ENCODE measurements at places on chromosomes 16 and 17.

DNA sequence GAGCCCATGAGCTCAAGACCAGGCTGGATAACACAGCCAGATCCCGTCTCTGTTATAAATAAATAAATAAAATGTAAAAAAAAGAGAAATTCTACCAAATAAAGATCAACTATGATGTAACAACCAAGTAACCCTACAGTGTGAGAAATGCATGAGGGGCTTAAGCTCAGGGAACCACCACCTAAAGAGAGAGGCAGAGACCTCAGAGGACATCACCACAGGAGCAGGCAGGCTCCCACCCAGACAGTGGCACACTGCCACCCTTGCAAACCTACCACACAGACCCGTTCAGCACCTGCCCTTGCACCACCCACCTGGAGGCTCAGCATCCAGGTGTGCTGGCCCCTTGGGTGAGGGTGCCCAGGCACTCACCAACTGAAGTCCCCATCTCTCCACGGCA is 45.6 kb downstream of the ANKRD11 start:
- DNase-seq = no peak

- DNase-seq = no peak
Measured at GRCh38 chr16:50526249-50526648, 21.9 kb upstream of the NKD1 start.

GRCh38 chr17:35496451-35497290 is 40.8 kb downstream of the SLFN12L start:
- no peak for DNase-seq

DNA sequence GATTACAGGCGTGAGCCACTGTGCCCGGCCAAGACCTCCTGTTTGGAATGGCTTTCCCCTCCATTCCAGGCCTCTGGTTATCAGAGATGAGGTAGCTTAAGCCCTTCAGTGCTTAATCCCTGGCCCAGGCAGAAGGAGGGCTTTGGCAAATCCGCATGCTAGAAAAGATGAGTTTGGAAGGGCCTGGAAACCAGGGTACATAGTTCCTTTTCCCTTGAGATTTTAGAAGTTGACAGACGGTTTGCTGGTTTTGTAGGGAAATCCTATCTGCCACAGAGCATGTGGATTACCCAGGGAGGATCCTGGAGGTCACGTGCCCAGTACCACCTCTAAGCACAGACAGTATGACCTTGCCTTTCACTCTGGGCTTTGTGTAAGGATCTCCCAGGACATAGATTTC is 114.7 kb upstream of the CACNG3 start:
- no peak for DNase-seq

- no peak for DNase-seq
Measured at GRCh38 chr17:1783834-1784611, 22.2 kb downstream of the SERPINF1 start.

GRCh38 chr17:12421646-12422306 is 243.9 kb upstream of the MYOCD start:
- no peak for DNase-seq

DNA sequence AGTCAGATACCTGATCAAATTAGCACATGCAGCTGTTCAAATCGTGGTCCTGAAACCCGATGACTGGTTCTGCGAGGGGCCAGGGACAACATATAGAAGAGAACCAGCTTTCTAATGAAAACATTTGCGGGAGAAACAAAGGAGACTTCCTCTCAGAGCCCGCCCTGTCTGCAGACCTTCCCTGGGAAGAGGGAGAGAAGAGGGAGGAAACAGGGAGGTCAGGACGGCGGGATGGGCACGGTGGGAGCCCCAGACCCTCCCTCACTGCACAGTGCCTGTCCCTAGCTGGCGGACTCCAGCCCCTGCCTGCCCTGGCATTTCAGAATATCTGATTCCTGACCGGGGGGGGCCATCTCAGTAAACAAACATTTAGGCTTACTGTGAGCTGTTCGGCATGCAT is 317.3 kb downstream of the FOXL1 start:
- no peak for DNase-seq

DNA sequence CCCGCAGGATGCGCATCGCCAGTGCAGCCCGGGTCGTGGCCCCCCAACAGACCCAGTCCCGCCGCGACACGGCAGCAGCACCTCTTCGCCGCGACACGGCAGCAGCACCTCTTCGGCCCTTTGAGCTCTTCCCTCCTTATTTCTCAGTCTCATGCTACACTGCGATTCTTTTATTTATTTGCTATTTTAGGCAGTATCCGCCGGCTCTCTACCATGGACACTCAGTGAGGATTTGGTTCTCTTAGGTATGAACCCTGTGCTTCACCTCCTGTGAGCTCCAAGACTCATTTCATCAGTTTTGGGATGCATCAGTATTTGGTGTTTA is 8.3 kb upstream of the MAP2K3 start:
- no peak for DNase-seq

DNA sequence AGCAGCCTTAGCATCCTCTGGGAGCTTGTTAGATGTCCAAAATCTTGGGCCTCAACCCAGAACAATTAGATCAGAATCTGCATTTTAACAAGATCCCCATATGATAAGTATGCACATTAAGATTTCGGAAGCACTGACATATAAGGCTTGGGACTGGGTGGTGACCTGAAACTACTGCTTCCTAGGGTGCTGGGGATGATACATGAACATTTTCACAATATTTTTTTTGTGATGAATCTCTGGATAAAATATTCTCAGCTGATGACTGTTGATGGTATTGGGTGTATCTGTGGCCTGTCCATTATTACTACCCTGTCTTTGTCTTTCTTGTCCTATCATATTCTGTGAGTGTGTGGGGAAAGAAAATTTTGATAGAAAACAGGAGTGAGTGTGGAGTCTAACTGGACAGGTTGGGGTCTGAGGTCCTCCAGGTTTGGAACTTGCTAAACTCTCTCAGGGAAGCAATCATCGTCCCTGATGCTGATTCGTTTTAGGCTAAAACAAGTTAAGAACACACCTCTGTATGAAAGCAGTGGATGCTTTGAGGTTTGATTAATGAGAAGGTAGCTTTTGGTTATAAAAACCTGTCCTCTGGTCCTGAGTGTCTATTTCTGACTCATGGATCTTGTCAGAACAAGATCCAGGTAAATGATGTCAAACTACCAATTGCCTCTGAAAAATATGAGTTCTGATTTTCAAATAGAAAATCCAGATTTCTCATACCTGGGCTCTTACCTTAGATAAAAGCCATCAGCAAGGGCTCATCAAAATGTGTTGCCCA is 23.2 kb downstream of the KRT23 start:
- DNase-seq = no peak

DNA sequence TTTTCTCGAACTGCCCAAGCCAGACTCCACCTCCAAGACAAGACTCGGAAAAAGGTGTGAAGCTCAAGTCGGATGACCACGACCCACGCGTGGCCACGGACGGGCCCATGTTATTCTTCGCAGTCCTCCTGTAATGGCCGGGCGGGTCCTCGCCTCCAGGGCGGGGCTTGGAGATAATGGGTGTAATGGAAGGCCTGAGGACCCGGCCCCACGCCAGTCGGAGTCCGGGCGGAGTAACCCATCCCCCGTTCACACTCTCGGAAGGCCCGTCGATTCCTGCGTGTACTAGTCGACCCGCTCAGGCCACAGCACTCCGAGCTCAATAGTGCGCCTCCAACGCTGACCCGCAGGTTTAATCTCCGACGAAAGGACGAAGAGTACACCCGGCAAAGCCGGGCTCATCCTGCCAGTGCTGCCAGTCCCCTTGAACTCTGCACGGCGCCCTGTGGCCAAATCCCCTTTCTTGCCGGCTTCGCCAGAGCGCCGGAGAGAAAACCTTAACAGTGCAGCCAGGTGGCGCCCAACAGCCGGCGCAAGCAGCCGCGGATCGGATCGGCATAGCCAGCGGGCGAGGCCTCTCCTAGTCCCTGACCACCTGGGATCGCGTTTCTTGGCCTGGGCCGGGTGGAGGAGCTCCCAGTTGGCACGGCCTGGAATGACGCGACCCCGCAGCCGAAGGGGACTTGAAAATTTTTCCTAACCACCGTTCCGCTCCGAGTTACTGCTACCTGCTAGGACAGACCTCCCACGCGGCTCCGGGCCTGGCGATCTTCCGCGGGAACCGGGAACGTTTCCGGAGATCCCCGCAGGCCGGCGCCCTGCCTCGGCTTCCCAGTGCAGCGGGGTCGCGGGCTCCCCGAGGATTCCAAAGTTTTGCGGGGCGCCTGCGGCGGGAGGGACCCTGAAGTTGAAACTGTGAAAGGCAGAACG is 762.0 kb downstream of the KCNJ18 start:
- DNase-seq = no peak

DNA sequence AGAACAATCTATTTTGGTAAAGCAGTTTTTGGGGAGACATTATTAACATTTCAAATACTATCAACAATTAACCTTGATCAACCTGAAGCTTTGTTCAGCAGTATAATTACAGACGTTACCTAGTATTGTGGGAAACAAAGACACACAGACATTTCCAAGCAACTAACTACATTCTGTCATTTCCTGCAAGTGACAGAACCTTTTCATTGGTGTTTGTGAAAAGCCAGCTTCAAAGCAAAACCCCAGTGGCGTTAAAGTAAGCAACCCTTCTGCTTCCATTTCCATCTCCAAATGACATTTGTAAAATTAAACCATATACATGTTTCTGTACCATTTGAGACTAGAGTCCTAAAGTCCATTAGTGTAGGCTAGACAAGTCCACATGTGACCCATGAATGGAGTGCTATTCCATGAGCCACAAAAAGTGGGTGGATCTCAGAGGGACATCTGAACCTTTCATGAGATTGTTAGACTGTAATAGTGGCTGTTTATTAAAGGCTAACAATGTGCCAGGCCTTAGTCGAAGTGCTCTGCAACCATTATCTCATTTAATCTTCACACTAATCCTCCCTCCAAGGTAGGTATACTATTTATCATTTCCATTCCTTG is 101.2 kb downstream of the SSH2 start:
- no peak for DNase-seq

GRCh38 chr17:42846594-42847280 is 2.4 kb downstream of the AOC2 start:
- no peak for DNase-seq

- DNase-seq = no peak
Measured at GRCh38 chr17:77217566-77217965, 76.8 kb downstream of the SEC14L1 start.

DNA sequence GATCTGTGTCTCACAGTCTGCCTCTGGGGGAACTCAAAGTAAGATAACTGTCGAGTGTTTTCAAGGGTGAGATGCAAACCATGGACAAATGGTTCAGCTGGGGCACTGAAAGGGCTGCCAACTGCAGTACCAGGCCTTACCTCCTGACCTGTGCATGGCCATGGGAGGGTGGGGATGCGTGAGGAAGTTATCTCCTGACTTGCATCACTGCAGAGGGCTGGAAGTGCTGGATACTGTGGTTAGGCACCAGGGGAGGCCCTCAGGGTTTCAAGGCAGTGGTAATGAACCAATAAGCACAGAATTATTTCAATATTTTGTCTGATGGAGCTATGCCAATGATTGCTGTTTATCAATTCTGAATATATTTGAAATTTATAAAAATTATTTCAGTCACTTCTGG is 159.2 kb downstream of the CYLD start:
- DNase-seq = no peak

DNA sequence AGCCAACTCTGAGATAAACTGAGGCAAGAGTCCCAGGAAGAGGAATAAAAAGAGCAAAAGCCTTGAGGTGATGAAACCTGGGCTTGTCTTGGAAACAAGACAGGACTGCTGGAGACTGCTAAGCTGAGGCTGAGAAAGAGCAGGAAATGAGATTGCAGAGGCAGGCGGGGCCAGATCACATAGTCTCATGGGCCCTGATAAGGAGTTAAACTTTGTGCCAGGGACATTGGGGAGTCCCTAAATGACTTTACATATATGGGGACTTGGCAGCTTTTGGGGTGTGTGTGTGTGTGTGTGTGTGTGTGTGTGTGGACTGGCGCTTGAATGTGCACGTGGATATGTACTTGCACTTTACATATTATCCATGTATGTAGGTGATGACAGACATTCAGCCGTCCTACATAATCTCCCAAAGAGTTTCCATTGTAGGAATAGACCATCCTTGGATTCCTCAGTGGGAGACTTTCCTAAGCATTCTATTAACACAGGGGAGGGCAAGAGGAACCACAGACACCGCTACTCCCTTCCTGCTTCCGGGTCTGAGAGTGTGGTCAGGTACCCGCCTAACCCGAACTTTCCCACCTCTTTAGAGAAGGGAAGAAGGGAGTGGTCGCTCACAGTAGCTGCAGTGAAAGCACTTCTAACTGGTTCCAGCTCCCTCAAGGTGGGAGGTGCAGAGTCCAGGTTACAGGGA is 123.1 kb downstream of the LYRM1 start:
- no peak for DNase-seq

DNA sequence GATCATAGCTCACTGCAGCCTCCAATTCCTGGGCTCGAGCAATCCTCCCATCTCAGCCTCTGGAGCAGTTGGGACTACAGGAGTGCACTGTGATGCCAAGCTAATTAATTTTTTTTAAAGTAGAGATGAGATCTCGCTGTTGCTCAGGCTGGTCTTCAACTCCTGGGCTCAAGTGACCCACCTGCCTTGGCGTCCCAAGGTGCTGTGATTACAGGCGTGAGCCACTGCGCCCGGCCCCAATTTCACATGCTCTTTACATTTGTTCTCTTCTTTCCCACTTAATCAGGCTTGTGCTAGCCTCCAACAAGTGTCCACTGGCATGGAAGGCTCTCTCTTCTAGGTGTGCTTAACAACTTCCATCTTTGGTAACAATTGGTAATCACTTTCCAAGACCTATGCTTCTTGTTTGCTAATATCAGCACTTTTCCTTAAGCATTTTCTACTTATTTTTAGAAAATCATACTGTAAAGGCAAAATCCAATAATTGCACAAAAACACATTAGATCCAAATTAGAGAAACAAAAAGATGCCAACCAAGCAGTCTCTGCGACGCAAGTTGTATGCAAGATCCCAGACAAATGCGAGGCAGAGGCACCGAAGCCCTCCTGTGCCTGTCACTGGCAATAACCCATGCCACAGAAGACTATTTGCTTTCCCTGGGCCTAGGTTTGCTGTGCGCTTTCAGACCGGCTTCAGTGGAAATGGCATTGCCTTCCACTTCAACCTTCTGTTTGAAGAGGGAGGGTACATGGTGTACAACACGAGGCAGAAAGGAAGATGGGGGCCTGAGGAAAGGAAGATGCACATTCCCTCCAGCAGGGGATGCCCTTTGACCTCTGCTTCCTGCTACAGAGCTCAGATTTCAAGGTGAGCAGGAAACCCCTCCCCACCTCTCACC is 52.6 kb downstream of the NOS2 start:
- DNase-seq = no peak

GRCh38 chr17:78724544-78724943 is 57.5 kb downstream of the CYTH1 start:
- DNase-seq = no peak

DNA sequence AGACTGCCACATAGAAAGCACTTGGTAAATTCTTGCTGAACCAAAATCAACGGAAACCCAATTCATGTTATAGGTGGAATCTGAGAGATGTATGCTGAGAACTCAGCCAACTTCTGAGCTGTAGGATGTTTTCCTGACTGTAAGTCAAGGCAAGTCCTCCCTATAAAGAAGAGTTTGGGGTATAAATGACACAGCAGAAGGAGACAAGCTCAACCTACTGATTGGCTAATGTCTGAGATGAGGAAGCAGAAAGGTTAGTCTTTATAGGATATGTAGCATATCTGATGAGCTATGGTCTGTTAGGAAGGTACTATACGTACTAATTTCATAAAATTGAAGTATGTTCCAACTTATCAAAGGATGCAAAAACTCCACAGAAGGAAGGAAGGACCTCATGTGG is 99.5 kb downstream of the XYLT1 start:
- DNase-seq = no peak
